ENCODE measurements at places on chromosomes 3 and 15. TPM values are rescaled to one million over a fixed set of nuclear protein-coding genes. Genes with fewer than 3 reads are reported as not detected.

The MYD88 gene
- total RNA-seq: 82.2 TPM

The LDHAL6B gene
- not detected for total RNA-seq

The CCDC54 gene
- total RNA-seq: not detected

- H3K27me3 ChIP-seq: no peaks in the 10 kb centered on the region
- no peak overlapping the region for H3K4me3 ChIP-seq
- no peak for DNase-seq
Observed at GRCh38 chr3:126516152-126516935, 1.2 kb downstream of the UROC1 start.

GRCh38 chr15:31031471-31032067 is 40.1 kb upstream of the MTMR10 start:
- H3K27ac ChIP-seq: no peak overlapping the region
- H3K4me1 ChIP-seq: no peaks in the 10 kb centered on the region
- no peaks in the 10 kb centered on the region for H3K36me3 ChIP-seq

DNA sequence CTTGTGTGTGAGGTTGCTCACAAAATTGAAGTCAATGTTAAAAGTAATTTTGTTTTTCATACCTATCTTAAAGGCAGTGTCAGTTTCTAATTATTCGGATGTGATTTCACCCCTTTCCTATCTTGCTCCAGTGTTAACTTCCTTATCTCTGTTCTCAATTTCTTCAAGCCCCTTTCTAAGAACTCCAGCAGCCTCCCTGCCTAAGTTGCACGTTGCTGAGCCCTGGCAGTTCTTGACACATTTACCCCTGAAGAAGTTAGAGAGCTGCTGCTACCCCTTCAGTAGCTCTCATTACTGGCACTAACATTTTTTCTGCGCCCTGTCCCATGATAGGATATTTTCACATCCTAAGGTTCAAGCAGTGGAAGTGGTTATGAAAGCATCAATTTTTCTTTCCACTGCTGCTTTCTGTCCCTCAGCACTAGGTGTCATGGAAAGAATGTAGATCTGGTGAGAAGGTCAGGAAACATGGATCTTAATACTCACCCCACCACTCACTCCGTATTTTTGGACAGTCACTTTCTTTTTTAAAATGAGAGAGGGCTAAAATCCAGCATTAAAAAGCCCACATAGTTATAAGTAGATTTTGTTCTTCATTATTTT is 62.9 kb downstream of the OPA1 start:
- H3K4me1 ChIP-seq: no peaks in the 10 kb centered on the region
- no peak for DNase-seq
- peaks cover 42% of the 10 kb centered on the region for H3K36me3 ChIP-seq
- H3K27me3 ChIP-seq: no peaks in the 10 kb centered on the region
- no peak overlapping the region for H3K27ac ChIP-seq

DNA sequence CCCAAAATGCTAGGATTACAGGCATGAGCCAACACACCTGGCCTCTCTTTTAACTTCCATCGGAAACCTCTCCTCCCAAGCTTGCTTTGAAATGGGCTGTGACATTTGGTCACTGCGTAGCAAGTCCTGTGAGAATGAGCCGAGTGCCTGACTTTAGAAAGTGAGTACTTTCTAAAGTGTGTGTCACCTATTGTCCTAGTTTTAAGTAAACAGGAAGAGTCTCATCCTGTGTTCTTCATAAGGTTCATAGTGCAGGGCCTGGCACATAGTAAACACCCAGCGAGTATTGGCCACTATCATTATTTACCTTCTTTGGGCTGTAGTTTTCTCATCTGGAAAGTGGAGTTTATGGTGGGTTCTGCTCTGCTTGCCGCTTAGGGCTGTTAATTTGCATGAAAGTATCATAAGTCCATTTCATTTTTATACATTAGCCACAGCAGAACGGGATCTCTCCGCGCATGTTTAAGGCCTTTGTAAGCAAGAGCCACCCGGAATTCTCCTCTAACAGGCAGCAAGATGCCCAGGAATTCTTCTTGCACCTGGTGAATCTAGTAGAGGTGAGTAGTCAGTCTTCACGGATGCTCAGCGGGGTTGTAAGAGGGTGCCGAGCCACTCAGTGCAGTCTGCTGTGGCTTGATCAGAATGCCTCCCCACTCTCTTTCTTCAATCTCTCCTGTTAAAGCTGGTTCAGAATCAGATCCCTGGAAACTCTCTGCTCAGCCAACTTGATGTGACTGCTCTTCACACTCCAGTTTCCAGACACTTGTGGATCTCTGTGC is 87.2 kb downstream of the USP13 start:
- H3K36me3 ChIP-seq: no peaks in the 10 kb centered on the region
- DNase-seq: no peak
- no peaks in the 10 kb centered on the region for H3K27me3 ChIP-seq
- H3K27ac ChIP-seq: no peak overlapping the region
- H3K4me3 ChIP-seq: no peak overlapping the region

DNA sequence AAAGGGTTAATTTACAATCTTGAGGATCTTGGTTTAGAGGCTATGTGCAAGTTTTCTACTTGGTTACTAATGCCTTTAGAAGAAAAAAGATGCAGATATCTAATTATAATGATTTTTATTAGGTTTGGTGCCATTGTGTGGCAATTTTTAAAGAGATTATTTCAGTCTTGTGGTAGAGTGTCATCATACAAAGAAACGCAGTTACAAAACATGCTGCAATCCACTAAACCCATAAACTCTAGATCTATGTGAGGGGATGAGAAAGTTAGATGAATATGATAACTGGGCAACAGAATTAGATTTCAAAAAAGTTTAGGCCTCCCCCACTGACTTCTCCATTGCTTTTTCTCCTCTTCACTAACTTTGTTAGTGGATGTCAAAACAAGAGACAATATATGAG is 106.0 kb downstream of the ARPP21 start:
- no peaks in the 10 kb centered on the region for H3K4me1 ChIP-seq
- no peak overlapping the region for H3K27ac ChIP-seq
- H3K27me3 ChIP-seq: no peaks in the 10 kb centered on the region
- no peak for DNase-seq
- H3K4me3 ChIP-seq: no peak overlapping the region

DNA sequence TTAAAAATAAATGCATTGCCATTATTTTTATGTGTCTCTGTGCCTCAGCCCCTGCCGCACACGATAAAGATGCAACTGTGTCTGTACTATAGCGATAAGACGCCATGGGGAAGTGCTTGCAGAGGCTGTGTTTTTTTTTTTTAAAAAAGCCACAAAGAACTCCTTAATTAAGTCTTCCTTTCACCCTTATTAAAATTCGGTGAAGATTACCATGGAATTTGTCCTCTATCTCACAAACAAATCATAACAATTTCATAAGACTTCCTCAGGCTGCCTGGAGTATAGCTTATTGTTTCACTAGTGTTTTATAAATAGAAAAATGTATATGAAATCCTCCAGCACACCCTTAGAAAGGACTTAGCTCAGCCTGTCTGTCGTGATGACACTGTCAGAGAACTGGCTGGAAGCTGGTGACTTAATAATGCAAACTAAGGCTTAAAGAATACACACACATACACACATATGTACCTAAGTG is 374.8 kb upstream of the SLCO3A1 start:
- DNase-seq: no peak
- H3K4me1 ChIP-seq: peaks cover 5% of the 10 kb centered on the region
- no peaks in the 10 kb centered on the region for H3K36me3 ChIP-seq
- H3K4me3 ChIP-seq: no peak overlapping the region
- H3K27ac ChIP-seq: no peak overlapping the region

DNA sequence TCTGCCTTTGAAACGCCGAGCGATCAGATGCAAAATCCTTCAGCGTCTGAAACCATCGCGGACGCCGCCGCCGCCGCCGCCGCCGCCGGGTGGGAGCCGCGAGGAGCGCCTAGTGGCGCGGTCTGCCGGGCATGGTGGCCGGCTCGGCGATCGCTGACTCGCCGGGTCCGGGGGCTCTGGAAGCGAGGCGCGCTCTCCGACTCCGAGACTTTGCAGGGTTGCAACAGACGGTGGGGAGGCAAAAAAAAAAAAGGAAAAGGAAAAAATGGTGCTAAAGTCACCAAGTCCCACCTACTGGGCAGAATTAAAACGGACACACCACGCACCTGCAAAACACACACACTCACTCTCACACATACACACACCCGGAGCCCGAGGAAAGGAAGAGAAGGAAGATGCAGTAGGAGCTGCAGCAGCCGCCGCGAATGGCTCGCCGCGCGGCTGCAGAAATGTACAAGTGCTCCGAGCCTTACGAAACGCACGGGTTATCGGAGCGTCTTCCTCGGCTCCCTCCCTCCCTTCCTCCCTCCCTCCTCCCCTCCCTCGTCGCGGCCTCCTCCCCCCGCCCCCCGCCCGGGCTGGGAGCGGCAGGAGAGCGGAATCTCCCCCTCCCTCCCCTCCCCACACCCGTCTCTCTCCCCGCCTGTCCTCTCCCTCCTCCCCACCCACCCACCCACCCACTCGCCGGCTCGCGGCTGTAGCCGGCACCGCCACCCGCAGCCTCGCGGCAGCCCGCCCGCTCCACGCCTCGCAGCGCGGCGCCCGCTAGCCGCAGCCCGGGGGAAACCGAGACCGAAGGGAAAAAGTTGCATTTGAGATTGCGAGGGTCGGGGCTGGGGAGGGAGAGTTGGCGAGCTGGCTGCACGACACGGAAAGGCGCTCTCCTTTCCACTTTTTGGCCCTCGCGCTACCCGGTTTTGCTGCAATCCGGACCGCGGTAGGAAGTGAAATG is at the start of gene NTRK3:
Gene NTRK3 (minus strand): TSS at position 461 of the 952 bp plus-strand sequence. CDS start 586 bp downstream, outside the sequence.
- H3K4me3 ChIP-seq: no peak within 1 kb of the TSS
- no peak for DNase-seq
- H3K27ac ChIP-seq: no peak within 1 kb of the TSS

- peaks cover 85% of the 10 kb centered on the region for H3K27me3 ChIP-seq
- no peaks in the 10 kb centered on the region for H3K4me1 ChIP-seq
- no peaks in the 10 kb centered on the region for H3K36me3 ChIP-seq
- H3K27ac ChIP-seq: no peak overlapping the region
Observed at GRCh38 chr15:89419370-89419984, 76.9 kb downstream of the RHCG start.

- no peaks in the 10 kb centered on the region for H3K27me3 ChIP-seq
- no peak overlapping the region for H3K4me3 ChIP-seq
- no peaks in the 10 kb centered on the region for H3K4me1 ChIP-seq
- H3K36me3 ChIP-seq: no peaks in the 10 kb centered on the region
- no peak for DNase-seq
- H3K27ac ChIP-seq: no peak overlapping the region
Observed at GRCh38 chr15:58224068-58224467, 85.9 kb downstream of the AQP9 start.

DNA sequence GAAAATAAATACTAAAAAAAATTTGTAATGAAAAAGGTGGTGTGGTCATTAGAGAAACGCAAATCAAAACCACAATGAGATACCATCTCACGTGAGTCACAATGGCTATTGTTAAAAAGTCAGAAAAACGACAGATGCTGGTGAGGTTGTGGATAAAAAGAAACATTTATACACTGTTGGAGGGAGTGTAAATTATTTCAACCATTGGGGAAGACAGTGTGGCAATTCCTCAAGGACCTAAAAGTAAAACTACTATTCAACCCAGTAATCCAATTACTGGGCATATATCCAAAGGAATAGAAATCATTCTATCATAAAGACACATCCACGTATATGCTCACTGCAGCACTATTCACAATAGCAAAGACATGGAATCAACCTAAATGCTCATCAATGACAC is 120.3 kb downstream of the MYO9A start:
- no peak overlapping the region for H3K4me3 ChIP-seq
- no peak overlapping the region for H3K27ac ChIP-seq
- peaks cover 3% of the 10 kb centered on the region for H3K36me3 ChIP-seq
- DNase-seq: no peak
- H3K4me1 ChIP-seq: no peaks in the 10 kb centered on the region

GRCh38 chr3:29525254-29525881 is 244.5 kb downstream of the RBMS3 start:
- no peaks in the 10 kb centered on the region for H3K27me3 ChIP-seq
- peak overlapping the region; percentile 41 for H3K27ac ChIP-seq
- peaks cover 5% of the 10 kb centered on the region for H3K4me1 ChIP-seq

DNA sequence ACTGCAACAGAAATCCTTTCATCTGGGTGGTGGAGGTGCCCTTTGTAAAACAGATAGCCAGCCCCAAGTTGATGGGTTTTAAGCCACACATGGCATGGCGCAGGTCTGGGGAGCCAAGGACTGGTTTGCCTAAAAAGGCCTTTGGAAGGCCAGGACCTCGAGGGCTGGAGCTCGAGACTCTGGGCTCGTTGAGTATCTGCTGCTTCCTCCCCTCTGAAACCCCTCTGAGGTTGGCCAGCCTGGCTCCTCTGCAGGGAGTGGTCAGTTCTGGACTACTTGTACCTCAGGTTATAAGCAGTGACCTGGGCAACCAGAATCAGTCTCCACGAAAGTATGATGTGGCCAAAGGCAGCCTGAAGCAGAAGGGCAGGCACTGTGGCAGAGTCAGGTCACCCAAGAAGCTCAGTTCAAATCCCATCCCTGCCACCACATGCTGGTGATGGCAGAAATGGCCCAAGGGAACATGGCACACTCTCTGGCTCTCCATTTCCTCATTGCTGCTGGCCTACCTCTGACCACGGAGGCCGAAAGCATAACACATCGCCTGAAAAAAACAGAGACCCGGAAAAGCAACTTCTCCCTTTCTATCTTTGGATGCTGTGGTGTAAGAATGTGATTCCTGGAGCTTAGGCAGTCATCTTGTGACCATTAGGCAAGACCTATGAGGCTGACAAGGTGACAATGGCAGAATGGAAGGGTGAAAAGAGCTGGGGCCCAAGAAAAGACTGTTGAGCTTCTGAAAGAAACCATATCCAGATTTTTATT is 51.2 kb downstream of the WNT7A start:
- H3K27me3 ChIP-seq: no peaks in the 10 kb centered on the region
- no peak overlapping the region for H3K27ac ChIP-seq
- H3K36me3 ChIP-seq: no peaks in the 10 kb centered on the region

GRCh38 chr15:66096688-66097058 is 156.9 kb downstream of the MEGF11 start:
- no peak for DNase-seq
- H3K36me3 ChIP-seq: no peaks in the 10 kb centered on the region
- no peak overlapping the region for H3K27ac ChIP-seq
- H3K4me1 ChIP-seq: no peaks in the 10 kb centered on the region
- no peaks in the 10 kb centered on the region for H3K27me3 ChIP-seq
- no peak overlapping the region for H3K4me3 ChIP-seq

DNA sequence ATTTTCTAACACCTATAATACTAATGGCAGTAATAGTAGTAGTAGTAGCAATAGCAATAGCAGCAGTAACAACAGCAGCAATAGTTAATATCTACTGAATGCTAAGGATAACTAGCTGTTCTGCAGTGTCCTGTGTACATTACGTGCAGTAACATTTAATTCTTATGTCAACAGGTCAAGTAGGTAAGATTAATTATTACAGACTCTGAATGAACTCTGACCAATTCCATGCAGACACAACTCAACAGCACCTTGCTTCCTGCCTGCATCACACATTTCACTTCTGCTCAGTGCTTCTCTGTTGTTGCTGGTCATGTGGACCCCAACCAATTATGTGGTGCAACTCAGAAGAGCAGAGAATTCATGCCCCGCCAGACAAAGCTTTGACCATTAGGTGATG is 39.9 kb upstream of the ARHGEF26 start:
- no peaks in the 10 kb centered on the region for H3K4me1 ChIP-seq
- no peak overlapping the region for H3K27ac ChIP-seq
- H3K36me3 ChIP-seq: no peaks in the 10 kb centered on the region
- H3K27me3 ChIP-seq: no peaks in the 10 kb centered on the region

- H3K27me3 ChIP-seq: no peaks in the 10 kb centered on the region
- no peaks in the 10 kb centered on the region for H3K36me3 ChIP-seq
- H3K4me3 ChIP-seq: no peak overlapping the region
- H3K27ac ChIP-seq: no peak overlapping the region
Observed at GRCh38 chr15:22952796-22953579, 27.2 kb downstream of the CYFIP1 start.
